ENCODE measurements at places on chromosomes 2 and 18. TPM values are rescaled to one million over a fixed set of nuclear protein-coding genes. Genes with fewer than 3 reads are reported as not detected.
A peak's percentile ranks its signal among the peaks of the same experiment; 100 is the strongest.

NEU2 gene
- total RNA-seq = not detected

RTP5 gene
- total RNA-seq = not detected

ZDBF2 gene
- total RNA-seq = 9.6 TPM

LIMS2 gene
- 48.3 TPM for total RNA-seq

ABHD3 gene
- total RNA-seq = 10.0 TPM

EGR4 gene
- total RNA-seq = not detected

TWIST2 gene
- 1.2 TPM for total RNA-seq

UGT1A8 gene
- not detected for total RNA-seq

GRCh38 chr2:85662899-85663593 lies 5.0 kb downstream of the SFTPB start:
- peak; percentile 90 for DNase-seq
- no peaks in the 10 kb centered on the region for H3K27me3 ChIP-seq

DNA sequence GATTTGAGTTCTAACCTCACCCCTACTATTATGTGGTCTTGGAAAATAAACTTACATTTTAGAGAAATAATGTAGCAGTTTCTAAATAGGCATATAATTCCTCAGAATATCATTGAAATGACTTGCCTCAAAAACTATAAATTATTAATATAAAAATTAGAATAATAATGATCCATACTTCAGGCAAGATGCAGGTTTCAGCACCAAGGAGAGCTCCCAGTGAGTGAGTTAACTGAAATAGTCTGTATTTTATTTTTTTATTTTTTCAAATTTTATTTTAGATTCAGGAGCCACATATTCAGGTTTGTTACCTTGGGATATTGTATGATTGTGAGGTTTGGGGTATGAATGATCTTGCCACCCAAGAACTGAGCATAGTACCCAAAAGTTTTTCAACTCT lies 472.2 kb upstream of the DCC start:
- H3K36me3 ChIP-seq = no peaks in the 10 kb centered on the region
- no peak overlapping the region for H3K4me3 ChIP-seq
- no peaks in the 10 kb centered on the region for H3K4me1 ChIP-seq

GRCh38 chr2:204503869-204504268 lies 41.4 kb upstream of the PARD3B start:
- no peak for DNase-seq
- no peak overlapping the region for H3K27ac ChIP-seq
- no peaks in the 10 kb centered on the region for H3K27me3 ChIP-seq
- H3K4me1 ChIP-seq = no peaks in the 10 kb centered on the region
- H3K4me3 ChIP-seq = no peak overlapping the region

GRCh38 chr2:211688196-211688595 lies 850.4 kb downstream of the ERBB4 start:
- DNase-seq = no peak
- no peak overlapping the region for H3K4me3 ChIP-seq
- H3K27ac ChIP-seq = no peak overlapping the region
- H3K27me3 ChIP-seq = no peaks in the 10 kb centered on the region
- no peaks in the 10 kb centered on the region for H3K36me3 ChIP-seq
- no peaks in the 10 kb centered on the region for H3K4me1 ChIP-seq

GRCh38 chr2:169525434-169525833 lies 15.9 kb downstream of the KLHL41 start:
- H3K27me3 ChIP-seq = no peaks in the 10 kb centered on the region
- H3K27ac ChIP-seq = no peak overlapping the region
- no peak overlapping the region for H3K4me3 ChIP-seq
- no peaks in the 10 kb centered on the region for H3K4me1 ChIP-seq

DNA sequence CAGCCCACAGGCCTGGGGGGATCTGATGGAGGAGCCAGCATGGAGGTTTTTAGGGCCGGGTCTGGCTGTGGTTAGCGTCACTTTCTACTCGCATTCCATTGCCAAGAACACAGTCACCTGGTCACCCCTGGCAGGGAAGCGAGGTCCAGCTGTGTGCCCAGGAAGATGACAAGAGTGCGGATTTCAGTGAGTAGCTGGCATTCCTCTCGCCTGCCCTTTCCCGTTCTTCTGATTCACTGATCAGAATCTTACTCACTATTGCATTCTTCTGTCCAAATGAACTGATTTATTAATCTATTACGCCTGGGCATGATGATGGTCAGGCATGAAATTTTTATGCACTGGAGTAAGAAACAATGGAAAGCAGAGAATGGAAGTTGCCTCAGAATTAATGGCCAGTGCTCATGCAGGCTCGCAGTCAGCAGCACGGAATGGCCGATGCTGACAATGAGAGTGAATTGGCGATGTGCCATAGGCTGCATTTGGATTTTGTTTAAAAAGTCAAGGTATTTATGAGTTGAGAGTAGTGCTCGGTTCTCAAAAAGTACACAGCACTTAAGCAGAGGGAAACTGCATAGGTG lies 76.4 kb upstream of the MGAT5 start:
- H3K4me3 ChIP-seq = no peak overlapping the region
- H3K27me3 ChIP-seq = no peaks in the 10 kb centered on the region
- DNase-seq = peak; percentile 88
- H3K27ac ChIP-seq = peak overlapping the region; percentile 79
- no peaks in the 10 kb centered on the region for H3K36me3 ChIP-seq
- H3K4me1 ChIP-seq = peaks cover 35% of the 10 kb centered on the region

GRCh38 chr2:111898703-111899514 lies 502 bp downstream of the MERTK start:
- H3K4me3 ChIP-seq = peak overlapping the region; percentile 95
- DNase-seq = peak; percentile 53
- H3K4me1 ChIP-seq = peaks cover 35% of the 10 kb centered on the region
- peak overlapping the region; percentile 48 for H3K27ac ChIP-seq
- no peaks in the 10 kb centered on the region for H3K27me3 ChIP-seq
- H3K36me3 ChIP-seq = peaks cover 2% of the 10 kb centered on the region

- DNase-seq = no peak
- H3K36me3 ChIP-seq = no peaks in the 10 kb centered on the region
- no peak overlapping the region for H3K4me3 ChIP-seq
- H3K27me3 ChIP-seq = no peaks in the 10 kb centered on the region
Observed at GRCh38 chr2:8607606-8608005, 74.2 kb upstream of the ID2 start.

GRCh38 chr18:79604205-79604912 lies 75.2 kb upstream of the CTDP1 start:
- no peak overlapping the region for H3K4me3 ChIP-seq
- no peaks in the 10 kb centered on the region for H3K36me3 ChIP-seq

DNA sequence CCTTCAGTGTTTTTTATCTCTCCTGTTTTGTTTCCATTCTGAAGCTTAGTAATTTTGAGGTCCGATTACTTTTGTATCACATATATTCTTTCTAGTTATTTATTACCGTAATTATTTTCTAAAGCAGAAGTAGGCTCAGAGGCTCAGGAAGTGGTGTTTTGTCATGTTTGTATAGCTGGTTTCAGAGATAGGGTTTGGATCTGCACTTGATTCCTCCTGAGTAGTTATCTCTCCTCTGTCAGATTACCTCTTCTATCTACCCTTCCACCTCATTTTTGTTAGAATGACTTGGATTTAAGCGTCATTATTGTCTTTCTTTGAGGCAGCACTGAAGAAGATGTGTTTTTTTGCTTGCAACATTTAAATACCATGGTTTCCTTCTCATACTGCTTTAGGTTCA lies 95.4 kb downstream of the MTA3 start:
- H3K4me1 ChIP-seq = no peaks in the 10 kb centered on the region
- peak; percentile 36 for DNase-seq
- no peak overlapping the region for H3K4me3 ChIP-seq
- H3K27me3 ChIP-seq = no peaks in the 10 kb centered on the region

- no peaks in the 10 kb centered on the region for H3K4me1 ChIP-seq
- DNase-seq = peak; percentile 21
- H3K27ac ChIP-seq = no peak overlapping the region
- H3K27me3 ChIP-seq = no peaks in the 10 kb centered on the region
- H3K36me3 ChIP-seq = no peaks in the 10 kb centered on the region
- H3K4me3 ChIP-seq = no peak overlapping the region
Observed at GRCh38 chr2:180625006-180625844, 355.2 kb upstream of the UBE2E3 start.

DNA sequence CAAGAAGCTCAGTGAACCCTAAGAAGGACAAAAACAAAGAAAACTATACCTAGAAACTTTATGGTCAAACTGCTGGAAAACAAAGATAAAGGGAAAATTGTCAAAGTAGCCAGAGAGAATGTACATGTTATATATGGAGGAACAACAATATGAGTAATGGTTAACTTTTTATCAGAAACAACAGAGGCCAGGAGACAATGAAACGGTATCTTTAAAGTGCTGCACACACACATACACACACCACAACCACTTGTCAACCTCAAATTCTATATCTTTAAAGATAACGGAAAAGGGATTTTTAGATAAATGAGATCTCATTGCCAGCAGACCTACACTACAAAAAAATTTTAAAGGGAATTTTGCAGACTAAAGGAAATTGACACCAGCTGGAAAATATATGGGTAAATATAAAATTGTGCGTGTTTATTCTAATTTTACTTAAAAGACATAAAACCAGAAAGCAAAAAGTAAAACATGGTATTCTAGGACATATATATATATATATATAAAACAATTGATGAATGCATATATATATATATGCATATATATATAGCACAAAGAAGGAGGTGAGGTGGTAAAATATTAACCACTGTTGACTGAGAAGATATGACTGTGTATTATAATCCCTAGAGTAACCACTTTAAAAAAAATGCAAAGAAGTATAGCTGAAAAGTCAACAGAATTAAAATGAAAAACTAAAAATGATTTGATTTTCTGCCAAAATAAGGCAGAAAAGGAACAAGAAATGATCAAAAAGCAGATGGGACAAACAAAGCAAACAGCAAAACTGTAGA lies 172.0 kb downstream of the SRBD1 start:
- no peaks in the 10 kb centered on the region for H3K36me3 ChIP-seq
- H3K27me3 ChIP-seq = no peaks in the 10 kb centered on the region
- no peaks in the 10 kb centered on the region for H3K4me1 ChIP-seq
- H3K4me3 ChIP-seq = no peak overlapping the region

GRCh38 chr18:32450026-32450691 lies 20.5 kb downstream of the GAREM1 start:
- H3K4me3 ChIP-seq = no peak overlapping the region
- no peak for DNase-seq
- no peaks in the 10 kb centered on the region for H3K4me1 ChIP-seq
- peaks cover 2% of the 10 kb centered on the region for H3K27me3 ChIP-seq
- no peak overlapping the region for H3K27ac ChIP-seq
- no peaks in the 10 kb centered on the region for H3K36me3 ChIP-seq

DNA sequence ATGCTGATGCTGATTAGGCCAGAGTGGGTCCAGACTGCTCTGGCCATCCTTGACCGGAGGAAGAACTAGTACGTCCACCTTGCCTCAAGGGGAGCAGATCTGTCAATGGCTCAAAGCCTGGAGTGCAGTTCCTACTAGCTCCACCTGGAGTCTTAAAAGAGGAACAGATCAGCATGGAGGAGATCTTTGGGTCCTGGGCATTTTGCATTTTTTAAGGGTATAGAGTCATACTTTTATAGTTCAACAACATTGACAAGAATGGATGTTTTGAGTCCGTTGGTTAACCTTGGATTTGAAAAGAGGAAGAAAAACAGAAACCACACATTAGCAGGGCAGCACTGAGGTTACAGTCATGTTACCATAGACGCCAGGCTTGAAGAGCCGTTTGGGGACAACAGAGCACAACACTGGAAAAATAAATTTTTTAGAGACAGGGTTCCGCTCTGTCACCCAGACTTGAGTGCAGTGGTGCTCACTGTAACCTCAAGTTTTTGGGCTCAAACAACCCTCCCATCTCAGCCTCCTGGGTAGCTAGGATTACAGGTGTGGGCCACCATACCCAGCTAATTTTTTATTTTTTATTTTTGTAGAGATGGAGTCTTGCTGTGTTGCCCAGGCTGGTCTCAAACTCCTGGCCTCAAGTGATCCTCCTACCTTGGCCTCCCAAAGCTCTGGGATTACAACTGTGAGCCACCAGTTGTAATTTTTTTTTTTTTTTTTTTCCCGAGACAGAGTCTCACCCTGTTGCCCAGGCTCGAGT lies 78.5 kb downstream of the PRKCE start:
- DNase-seq = peak; percentile 12
- H3K27ac ChIP-seq = no peak overlapping the region
- H3K4me1 ChIP-seq = no peaks in the 10 kb centered on the region
- no peaks in the 10 kb centered on the region for H3K36me3 ChIP-seq
- H3K27me3 ChIP-seq = no peaks in the 10 kb centered on the region

- H3K27ac ChIP-seq = no peak overlapping the region
- no peak overlapping the region for H3K4me3 ChIP-seq
- no peaks in the 10 kb centered on the region for H3K4me1 ChIP-seq
- no peaks in the 10 kb centered on the region for H3K36me3 ChIP-seq
Observed at GRCh38 chr2:142065700-142066099, 65.1 kb downstream of the LRP1B start.

GRCh38 chr2:225693259-225693658 lies 293.7 kb downstream of the NYAP2 start:
- no peaks in the 10 kb centered on the region for H3K27me3 ChIP-seq
- no peak overlapping the region for H3K4me3 ChIP-seq
- no peaks in the 10 kb centered on the region for H3K4me1 ChIP-seq
- no peak overlapping the region for H3K27ac ChIP-seq
- DNase-seq = no peak
- no peaks in the 10 kb centered on the region for H3K36me3 ChIP-seq

DNA sequence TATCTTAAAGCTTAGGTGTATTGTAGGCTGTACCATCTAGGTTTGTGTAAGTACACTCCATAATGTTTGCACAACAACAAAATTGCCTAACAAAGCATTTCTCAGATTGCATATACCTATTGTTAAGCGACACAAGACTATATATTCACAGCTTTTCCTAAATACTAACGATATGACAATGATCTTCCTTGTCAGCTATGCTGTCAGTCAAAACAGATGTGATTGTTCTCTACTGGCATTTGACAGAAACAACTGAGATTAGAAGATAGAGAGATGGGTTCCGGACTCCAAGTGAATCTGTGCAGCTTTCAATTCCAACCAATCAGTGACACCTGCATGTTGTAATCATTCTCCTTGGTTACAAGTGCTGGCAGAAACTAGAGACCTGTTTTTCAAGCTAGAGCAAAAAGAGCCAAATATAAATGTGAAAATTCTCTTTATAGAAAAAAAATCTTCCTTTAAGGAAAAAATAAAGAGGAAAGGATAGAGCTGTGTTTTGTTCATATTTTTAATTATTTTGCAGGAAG lies 1232.3 kb upstream of the SLC39A10 start:
- H3K4me1 ChIP-seq = no peaks in the 10 kb centered on the region
- H3K27ac ChIP-seq = no peak overlapping the region
- H3K36me3 ChIP-seq = no peaks in the 10 kb centered on the region
- DNase-seq = no peak

DNA sequence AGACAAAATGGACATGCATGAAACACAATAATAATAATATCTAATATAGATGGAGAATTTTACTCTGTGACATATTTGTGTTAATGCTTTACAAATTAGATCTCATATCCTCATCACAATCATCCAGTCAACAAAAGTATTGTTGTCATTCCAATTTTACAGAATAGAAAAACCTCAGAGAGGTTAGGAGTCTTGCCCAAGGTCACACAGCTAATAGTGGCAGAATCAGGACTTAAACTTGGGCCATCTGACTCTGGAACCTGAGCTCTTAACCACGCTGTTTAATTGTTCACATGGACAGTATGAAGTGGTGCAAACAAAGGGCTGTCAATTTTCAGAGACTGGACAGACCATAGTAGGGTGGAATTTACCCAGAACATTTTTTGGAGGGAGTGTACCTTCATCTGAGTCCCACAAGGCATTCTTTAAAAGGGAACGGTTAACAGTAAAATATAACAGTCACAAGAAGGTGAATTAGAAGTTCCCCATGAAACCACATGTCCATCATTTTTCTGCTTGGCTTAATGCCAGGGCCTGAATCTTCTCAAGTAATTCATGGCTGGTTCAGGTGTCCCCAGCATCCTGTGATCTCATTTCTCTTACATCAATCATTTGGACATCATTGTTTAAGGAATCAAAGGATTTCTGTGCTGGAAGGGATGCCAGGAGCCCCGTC lies 35.4 kb upstream of the CCDC93 start:
- H3K36me3 ChIP-seq = no peaks in the 10 kb centered on the region
- H3K27ac ChIP-seq = no peak overlapping the region

All from endothelial cell of umbilical vein (primary cell).